CD4-positive, alpha-beta T cell treated with Interleukin-4 for 1 hour (primary cell): ENCODE measurements at places on chromosomes 5 and 9.
A peak's percentile ranks its signal among the peaks of the same experiment; 100 is the strongest.

DNA sequence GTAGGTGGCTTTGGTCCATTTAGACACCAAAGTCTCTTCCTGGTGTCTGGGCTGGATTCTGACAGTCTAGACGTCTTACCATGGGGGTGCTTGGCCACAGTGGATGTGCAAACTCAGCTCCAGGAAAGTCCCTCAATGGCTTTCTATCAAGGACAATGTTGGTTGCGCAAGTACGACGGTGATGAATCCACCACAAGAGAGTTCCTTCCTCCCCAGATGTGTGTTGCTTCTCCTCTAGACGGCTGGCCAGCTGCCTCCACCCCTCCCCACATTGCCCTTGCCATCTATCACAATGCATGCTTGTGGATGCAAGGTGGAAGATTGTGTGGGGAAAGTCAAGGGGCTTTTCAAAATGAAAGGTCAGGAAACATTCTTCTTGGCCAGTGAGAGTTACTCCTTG is 89.7 kb upstream of the IRX2 start:
- no peak for DNase-seq

DNA sequence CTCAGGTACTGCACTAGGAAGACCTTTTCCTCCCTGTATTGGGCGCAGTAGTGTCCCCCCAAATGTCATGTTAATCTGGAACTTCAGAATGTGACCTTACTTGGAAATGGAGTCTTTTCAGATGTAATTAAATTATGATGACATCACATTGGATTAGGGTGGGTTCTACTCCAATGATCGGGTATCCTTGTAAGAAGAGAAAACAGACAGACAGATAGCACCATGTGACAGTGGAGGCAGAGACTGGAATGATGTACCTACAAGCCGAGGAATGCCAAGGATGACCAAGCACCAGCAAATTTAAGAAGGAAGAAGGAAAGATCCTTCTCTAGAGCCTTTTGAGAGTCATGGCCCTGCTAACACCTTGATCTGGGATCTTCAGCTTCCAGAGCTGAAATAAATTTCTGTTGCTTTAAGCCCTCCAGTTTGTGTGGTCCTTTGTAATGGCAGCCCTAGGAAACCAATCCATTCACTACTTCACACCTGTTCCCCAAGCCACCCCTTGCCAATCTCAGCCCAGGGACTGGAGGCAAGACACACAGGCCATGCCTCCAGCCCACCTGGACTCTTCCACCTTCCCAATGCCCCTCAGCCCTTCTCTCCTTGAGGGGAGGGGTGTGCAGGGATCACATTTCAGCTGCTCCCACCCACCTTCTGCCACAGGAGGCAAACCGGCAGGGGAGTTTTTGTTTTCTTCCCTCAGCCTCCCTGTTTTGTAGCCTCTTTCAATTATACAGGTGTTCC is 1.6 kb downstream of the CCNJL start:
- DNase-seq = no peak

DNA sequence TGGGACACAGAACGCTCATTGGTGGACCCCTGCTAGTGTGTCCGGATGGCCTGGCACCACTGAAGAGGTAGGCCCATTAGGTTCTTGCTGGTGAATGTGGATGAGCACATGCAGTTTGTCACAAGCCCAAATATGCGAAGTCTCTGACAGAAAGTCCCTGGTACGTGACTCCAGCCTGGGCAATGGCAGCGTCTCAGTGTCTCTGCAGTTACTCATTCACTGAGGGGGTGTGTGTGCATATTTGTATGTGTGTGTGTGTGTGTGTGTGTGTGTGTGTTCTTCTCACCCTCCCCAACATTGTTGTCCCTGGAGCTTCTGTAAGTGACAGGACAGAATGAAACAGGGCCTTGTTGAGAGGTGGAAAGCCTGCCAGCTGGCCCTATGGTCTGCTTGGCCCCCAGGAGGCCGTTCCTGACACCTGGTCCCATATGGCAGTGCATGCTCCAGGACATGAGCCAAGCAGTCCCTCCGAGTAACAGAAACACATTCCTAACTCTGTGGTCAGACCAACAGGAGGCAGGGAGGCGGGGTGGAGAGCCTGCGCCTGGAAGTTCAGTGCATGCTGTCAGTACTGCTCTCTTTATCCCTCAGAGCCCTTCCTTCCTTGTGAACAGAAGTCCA is 169.9 kb downstream of the SLC28A3 start:
- no peak for DNase-seq

GRCh38 chr9:129575818-129576217 is 45.1 kb downstream of the C9orf50 start:
- no peak for DNase-seq

GRCh38 chr5:134543820-134544614 is 18.5 kb downstream of the JADE2 start:
- peak; percentile 72 for DNase-seq

GRCh38 chr9:14633148-14633547 is 60.1 kb downstream of the ZDHHC21 start:
- DNase-seq = no peak

DNA sequence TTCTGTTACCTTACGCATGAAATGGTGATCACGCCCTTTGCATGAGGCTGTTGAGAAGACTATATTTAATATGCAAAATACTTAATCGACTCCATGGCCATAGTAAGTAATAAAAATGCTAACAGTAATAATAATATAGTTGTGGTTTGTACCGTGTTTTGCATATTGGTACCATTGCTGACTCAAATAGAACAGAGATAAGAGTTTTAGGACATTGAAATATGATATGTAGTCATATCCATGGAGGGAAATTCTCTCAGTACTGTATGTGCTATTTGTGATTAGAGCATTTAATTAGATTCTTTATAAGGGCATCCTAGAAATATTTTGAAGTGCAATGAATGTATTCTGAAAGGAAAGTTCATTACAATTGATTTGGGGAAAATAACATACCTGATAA is 41.9 kb downstream of the CFAP90 start:
- DNase-seq = no peak

DNA sequence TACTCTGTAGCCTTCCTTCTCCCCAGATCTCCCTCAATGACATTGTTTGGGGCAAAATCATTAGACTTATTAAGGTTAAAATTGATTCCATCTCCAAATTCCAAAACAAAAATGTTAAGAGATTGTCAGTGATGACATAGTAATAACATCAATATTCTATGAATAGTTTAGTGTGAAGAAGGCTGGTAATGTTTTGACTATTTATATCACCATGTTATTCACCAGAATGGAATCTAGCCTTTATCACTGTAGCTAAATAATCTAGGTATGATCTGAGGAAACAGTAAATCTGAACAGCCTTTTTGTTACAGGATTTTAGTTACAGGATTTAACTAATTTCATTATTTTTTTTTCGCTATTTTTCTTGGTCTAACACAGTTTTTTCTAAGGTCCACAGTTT is 929 bp upstream of the PLPP6 start:
- DNase-seq = no peak

GRCh38 chr9:93567271-93567959 is 9.0 kb upstream of the PHF2 start:
- no peak for DNase-seq

DNA sequence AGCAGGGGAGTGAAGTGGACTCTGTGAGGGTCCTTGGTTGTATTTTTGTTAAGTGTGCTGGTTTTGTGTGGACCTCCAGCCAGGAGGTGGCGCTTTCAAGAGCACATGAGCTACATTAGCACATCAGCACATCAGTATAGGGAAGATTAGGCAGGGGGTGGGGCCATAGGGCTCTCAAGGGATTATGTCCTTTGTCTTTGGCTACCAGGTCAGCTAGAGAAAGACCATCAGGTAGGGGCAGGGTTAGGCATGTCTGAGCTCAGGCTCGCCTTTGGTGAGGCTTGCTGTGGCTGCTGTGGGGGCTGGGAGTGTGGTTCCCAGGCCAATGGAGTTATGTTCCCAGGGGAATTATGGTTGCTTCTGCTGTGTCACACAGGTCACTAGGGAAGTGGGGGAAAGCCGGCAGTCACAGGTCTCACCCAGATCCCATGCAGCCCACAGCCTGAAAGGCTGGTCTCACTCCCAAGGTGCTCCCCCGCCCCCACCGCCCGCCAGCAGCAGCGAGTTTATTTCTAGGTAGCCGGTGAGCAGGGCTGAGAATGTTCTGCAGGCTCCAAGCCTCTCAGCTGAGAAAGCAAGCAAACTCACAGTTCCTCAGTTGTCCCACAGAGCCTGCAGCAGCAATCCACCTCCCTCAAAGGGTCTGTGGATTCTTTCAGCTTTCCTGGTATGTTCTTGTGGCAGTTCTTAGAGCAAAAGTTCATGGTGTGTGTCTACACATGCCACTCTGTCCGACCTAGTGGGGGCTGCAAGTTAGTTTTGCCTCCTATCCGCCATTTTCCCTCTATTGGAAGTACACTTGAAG is 13.7 kb downstream of the OR1J1 start:
- peak; percentile 25 for DNase-seq

DNA sequence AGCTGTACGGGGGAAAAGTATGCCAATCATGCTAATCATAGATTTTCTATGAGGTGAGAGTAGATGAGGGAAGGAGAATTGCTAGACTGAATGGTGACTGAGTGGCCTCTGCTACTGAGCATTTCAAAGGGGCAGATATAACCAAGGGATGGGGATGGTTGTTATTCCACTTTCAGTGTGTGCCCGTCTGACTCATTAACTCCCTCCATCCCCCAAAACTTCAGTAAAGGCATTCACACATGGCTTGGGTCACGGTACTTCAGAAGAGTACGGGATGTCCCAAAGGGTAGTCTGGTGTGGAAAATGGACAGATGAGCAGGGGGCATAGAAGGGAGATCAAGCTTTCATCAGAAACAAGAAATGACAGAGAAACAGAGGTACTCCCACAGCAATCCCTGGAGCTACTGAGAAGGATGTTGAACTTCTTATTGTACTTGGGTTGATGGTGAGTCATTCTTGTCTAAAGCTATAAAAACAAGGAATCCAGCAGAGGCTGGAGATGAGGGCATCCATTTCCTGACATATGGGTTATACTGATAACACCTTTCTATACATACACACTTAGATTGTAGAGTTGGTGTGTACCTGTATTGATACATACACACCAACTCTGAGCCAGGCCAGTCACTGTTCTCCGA is 8.9 kb upstream of the TLE4 start:
- no peak for DNase-seq

DNA sequence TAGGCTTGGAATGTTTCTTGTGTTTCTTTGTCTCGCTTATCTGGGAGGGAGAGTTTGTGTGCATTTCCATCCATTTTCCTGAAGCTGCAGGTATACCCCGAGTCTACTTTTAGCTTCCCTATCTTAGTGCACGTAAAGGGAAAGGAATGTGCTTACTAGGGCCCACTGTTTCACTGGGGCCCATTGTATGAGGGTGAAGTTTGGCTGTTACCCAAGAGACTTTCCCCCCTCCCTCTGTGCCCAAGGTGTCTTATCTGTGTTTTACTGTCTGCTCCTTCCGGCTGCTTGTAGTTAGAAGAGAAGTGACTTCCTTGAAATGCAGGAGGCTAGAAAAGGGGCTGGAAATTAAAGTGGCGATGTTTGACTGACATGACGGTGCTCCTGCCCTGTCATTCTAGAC is 12.1 kb upstream of the BTNL3 start:
- no peak for DNase-seq

DNA sequence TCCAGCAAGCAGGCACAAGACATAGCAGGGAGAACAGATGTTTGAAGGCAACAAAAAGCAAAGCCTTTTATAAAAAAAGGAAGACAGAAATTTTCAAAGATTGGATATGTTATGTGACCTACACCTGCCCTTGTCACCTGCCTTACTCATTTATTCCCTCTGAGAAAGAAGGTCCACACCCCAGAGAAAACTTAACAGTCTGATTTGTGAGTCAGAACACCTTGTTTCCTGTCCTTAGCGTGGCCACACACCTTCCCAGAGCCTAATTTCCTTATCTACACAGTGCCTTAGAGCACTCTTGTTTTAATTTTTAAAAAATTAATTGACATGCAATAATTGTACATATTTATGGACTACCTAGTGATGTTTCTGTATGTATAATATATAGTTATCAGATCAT is 419.0 kb upstream of the DAB2 start:
- DNase-seq = no peak

DNA sequence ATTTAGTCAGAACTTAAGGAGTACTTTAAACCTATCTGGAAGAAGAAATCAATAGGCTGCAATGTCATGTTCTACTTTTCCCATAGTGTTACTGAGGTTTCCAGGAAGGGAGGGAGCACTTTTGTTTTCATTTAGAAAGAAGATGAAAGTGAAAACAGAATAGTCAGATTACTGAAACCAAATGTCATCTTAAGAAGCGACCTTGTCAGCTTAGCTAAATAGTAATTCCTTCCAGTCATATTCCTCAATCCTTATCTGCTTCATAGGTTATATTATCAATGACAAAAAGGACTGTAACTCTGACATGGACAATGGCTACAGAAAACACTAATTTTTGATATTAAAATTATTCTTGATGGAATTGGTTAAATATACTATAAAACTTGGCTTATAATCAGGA is 27.7 kb downstream of the SAR1B start:
- no peak for DNase-seq

GRCh38 chr5:62421414-62421813 is 8.9 kb downstream of the IPO11 start:
- DNase-seq = no peak

- DNase-seq = no peak
Measured at GRCh38 chr5:140010798-140011197, 32.3 kb downstream of the NRG2 start.

GRCh38 chr5:153352685-153353219 is 137.7 kb upstream of the GRIA1 start:
- peak; percentile 25 for DNase-seq

DNA sequence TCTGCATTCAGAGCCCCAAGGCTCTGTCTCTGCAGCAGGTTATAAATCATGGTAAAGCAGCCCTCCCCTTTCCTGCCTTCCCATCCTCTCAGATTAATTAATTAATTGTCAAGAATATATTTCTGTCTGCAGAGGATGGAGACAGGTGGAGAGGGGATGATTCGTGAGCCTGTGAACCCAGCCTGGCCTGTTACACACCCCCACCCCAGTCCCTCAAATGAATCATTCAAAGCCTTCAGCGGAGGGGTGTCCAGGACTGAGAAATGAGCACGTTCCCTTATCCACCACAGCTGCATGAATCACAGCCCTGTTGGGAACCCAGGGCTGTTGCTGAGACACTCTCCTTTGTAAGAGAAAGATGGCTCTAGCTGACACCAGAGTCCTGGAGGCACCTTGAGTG is 56.0 kb downstream of the NIPAL4 start:
- no peak for DNase-seq

GRCh38 chr9:98811051-98811650 is 3.7 kb downstream of the GALNT12 start:
- no peak for DNase-seq

GRCh38 chr9:133458643-133459312 is 1.0 kb upstream of the CACFD1 start:
- no peak for DNase-seq

DNA sequence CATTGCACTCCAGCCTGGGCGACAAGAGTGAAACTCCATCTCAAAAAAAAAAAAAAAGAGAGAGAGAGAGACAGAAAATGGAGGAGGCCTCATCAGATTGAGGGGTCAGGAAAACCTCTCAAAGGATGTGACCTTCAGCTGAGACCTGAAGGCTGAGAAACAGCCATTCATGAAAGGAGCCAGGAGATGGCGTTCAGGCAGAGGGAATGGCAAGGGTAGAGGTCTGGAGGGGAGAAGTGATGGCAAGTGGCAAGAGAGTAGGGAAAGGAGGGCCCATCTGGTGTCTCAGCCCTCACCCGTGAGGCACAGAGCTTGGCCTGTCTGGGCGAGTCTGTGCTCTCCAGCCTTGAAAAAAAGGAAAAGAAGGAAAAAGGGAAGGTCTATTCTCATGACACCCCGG is 17.0 kb downstream of the CAMK2A start:
- DNase-seq = peak; percentile 5
